ENCODE measurements at places on chromosomes 1 and 21.

DNA sequence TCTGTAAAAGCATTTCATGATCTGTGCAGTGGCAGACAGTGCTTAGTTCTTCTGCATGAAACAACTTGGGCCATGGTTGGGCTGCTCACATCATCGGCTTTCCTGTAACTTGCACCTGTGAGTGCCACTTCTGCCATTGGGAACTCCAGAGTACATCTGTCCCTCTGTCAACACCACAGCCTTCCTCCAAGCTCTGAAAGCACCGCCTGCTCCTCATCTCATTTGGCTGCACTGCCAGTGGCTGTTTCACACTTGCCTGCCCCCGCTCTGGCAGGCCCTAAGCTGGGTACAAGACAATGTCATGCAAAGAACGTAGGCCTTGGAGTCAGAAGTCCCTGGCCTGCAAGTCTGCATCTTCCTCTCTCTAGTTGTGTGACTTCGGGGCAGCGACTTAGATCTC lies 46.4 kb downstream of the DDX20 start:
- no peak for DNase-seq

DNA sequence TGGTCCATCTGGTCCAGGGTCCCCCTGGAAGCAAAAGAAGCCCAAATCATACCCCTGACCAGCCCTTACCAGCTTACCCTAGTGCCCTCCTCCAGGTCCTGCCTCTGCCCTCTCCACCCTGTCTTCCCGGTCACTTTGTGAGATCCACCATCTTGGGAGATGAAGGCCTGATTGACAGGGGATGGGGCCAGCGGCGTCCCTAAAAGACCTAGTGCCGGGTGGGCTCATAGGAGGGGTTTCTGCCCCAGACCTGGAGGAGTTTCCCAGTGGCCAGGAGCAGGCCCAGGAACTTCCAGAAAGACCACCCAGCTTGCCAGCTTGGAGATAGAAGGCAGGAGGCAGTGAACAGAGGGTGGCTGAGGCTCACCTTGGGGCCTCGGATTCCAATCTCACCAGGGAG lies 5.4 kb downstream of the COL9A2 start:
- no peak for DNase-seq

- no peak for DNase-seq
These were observed 51.5 kb downstream of the GLIS1 start for GRCh38 chr1:53687426-53687825.

DNA sequence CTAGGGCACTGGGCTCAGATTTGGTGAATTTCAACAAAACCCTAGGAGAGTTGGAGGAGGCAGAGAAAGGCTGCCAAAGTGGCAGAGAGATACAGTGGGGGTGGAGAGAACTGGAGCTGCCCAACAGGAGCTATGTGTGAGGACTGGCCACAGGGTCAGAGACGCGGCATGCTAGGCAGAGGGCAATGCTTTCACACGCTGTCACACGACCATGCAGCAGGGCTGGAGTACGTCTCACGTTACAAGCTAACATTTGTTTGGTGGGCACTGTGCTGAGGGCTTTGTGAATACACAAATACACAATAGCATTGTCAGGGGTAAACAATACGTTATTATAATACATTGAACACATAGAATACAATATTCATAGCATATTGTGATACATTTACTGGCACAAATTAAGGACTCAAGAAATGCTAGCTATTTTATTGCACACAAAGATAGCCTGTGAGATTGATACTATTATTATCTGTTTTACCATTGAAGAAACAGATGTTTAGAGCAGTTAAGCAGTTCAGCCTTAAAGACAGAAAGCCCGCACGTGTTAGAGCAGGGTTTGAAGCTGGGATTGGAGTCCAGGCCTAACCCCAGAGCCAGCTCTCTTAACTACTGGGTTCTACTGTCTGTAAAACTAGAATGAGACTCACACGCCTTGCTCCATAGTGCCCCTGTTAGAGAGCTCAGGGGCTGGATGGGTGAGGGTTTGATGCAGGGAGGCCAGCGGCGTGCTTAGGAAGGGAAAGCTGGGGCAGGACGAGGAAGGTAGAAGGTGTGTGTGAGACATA lies 4.5 kb downstream of the RAB7B start:
- DNase-seq, result no peak

- no peak for DNase-seq
These were observed 6.7 kb upstream of the VSIG8 start for GRCh38 chr1:159869173-159869572.
